ENCODE measurements at places on chromosomes 5 and 9.

DNA sequence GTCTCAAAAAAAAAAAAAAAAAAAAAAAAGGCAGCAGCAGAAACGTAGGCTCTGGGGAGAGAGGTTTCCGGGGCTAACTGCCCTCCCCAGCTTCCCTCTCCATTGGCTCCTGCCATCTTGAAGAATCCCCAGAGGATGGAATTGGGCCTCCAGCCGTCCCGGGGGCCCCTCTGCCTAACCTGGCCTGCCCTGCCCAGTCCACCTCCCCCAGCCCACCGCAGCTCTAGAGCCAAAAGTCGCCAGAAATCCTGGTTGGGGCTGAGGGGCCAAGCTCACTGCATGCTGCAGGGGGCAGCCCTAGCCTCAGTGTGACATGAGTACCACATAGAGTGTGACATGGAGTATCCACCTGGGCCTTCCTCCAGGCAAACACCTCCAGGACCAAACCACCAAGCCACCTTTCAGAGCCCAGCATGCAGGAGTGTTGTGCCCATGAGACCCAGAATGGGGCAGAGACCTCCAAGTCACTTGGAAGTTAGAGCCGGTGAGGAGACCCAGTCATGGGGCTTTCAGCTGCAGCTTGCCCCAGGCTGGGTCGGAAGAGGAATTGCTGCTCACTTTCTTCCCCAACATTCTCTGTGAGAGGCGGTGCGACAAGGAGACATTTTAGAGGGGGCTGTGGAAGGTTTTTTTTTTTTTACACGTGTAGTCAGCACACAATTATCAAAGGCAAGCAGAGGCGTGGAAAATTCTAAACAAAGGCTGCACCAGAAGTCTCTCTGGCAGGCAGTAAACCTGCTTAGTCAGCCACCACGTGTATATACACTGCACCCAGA is 17.6 kb downstream of the CD74 start:
- DNase-seq: no peak

- no peak for DNase-seq
These were observed 55.3 kb downstream of the ZNF622 start for GRCh38 chr5:16410338-16410737.

DNA sequence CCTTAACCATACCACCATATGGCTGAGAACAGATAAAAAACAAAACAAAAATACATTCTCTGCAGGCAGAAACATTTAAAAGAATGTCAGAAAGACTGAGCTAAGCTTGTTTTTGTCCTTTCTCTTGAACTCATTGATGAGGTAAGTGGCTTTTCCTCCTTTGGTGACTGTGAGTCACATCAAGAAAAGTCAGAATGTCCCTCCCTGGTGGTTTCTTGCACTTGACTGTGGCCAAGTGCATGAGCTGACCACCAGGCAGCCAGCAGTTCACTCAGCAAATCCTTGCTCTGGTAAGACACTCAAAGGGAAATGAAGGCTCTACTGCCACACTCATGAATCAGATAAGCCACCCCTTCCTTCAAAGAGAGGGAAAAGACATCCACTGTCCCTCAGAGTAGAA is 970.9 kb downstream of the TAF11L14 start:
- DNase-seq: no peak

DNA sequence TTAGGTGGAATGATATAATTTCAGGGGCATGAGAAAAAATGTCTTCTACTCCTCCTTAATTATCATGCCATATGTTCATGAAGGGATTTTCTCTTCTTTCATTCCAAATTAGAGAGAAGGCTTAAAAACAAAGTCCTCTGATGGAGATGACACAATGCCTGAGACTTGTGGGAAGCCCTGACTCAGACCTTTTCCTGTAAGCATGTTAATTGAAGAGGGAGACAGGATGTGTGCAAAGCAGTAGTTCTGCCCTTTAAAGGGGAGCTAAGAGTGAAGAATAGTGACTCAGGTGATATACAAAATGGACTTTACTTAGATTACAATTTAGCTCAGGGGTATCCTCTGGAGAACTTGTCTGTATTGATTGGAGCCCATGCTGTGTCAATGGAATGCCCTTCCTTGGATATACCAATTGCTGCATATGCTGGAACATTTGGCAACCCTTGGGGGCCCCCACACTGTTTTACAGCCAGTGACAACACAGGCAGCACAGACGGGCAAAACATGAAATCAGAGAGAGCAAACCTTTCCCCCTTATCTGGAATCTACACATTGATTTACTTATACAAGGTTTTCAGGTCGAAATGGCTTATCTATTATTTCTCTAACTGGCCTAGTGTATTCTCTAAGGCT is 81.3 kb downstream of the IZUMO3 start:
- peak; percentile 52 for DNase-seq

DNA sequence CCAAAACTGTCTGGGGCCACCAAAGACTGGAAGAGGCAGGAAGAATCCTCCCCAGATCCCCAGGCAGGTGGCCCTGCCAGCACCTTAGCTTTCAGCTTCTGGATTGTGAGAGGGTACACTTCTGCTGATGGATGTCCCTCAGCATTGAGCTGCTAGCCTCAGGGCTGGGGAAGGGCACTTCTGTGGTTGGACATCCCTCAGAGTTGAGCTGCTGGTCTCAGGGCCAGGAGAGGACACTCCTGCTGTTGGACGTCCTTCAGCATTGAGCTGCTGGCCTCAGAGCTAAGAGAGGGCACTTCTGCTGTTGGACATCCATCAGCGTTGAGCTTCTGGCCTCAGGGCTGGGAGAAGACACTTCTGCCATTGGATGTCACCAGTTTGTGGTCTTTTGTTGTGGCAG is 83.8 kb upstream of the FCN1 start:
- DNase-seq: no peak
